Stimulated activated CD4-positive, alpha-beta T cell treated with anti-CD3 and anti-CD28 coated beads, Interleukin-4, amount 100 ng/mL, for 1 hour (primary cell): ENCODE measurements at places on chromosomes 7 and 10.

DNA sequence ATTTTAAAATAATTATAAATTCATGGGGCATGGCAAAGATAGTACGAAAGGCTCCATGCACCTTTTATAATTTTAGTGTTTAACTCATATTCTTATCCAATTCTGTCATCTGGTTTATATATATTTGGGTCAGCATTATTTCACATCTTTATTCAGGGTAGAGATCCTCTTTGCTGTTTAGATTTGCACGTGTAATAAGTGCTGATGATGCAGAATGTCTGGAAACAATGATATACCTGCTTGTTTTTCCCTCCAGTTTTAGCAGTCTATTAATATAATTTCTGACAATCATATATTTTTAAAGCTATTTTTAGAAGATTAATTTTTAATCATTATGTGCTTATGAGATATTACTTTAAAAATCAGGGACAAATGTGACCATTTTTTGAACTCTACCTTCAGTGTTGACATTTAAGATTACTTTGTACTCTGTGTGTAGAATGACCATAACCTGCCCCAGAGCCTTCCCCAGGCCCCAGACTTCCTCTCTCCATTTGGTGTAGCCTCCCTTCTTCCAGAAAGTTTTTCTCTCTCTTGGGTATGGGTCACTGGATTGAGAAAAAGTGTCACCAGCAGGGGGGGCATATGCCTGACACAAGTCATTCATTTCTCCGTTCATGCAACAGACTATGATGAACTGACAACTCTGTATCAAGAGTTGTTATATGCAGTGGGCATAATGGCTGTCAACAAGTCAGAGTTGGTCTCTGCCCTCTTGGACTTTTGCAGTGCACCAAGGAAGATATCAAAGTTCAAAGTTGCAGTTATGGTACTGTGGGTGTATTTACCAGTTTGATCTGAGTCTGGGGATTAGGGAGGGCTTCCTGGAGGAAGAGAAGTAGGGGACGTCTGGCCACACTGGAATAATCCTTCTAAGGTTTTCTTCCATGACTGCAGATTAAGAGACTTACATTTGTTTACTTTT lies 192.6 kb upstream of the CCDC6 start:
- no peak for DNase-seq

- DNase-seq = no peak
These were observed 418.4 kb downstream of the PARD3 start for GRCh38 chr10:34396663-34397062.

DNA sequence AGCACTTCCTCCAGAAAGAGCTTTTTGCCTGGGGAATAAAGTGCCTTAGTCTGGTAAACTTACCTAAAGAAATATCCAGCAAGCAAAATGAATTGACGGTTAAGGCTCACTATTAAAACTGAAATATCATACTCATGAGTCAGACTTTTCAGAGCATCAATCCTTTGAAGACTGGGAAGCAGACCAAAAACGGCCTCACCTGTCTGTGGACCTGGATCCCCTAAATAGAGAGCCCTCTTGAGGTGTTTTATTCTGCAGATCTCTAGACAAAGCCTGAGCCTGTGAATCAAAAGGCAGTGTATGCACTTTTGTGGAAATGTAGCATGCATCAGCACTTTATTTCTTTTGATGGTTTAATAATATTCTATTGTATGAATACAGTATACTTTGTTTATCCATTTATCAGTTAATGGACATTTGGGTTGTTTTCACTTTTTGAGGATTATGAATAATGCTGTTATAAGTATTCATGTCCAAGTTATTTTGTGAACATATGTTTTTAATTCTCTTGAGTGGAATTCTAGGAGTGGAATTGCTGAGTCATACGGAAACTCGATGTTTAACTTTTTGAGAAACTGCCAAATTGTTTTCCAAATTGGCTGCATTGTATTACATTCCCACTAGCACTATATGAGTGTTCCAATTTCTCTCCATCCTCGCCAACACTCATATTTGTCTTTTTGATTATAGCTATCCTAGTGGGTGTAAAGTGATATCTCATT lies 449.0 kb upstream of the IGFBP3 start:
- no peak for DNase-seq

DNA sequence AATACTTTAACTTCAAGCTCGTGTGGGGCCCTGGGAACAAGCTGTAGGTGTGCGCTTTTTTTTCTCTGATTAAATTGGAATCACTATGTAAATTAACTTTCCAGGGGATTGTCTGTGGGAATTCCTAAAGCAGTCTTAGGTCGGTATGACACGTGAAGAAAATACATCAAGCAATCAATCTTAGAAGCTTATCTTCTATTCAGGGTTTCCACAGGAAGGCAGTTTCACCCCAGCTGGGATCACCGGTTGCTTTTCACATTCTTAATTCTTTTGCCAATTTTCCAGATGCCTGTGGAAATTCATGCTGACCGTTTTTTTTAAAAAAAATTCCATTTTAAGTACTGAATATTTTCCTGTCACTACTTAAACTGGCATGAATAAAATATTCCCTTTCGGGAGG lies 41.9 kb downstream of the CAMK1D start:
- no peak for DNase-seq

DNA sequence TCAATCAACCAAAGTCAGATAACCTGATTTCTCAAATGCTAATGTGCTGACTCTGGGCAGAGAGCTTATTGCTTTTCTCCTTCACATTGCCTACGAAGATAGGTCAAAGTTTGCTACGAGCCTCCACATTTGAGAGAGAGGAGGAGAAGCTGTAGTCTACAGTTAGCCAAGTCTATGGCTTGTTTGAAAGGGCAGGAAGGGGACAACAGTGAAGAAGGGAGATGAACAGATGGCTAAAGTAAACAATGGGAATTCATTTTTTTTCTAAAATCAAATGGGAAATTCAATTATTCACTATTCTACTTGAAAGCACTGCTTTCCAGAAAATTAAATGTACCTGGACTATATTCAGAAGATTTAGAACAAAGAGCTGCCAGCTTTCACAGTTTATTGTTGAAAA lies 126.7 kb upstream of the C1QL3 start:
- DNase-seq = no peak

- no peak for DNase-seq
These were observed 1.8 kb upstream of the CAV2 start for GRCh38 chr7:116497708-116498107.

DNA sequence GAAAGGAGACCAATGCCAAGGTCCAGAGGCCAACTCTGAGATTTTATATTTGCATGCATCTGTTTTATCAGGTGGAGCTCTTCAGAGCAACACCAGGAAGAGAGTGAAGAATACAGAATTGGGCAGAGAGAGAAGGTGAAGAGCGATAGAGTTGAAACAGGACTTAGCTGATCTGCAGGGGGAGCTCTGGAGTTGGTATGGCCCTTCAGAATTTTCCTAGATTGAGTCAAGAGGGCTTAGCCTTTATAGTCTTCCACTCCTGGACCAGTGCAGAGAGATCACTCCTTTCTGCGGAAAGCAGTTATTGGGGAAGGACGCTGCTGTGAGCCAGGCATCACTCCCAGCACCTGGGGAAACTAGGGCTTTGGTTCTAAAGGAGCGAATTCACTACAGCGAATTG lies 105.0 kb upstream of the DGKB start:
- no peak for DNase-seq

GRCh38 chr10:61958805-61959204 lies 57.3 kb downstream of the ARID5B start:
- no peak for DNase-seq

DNA sequence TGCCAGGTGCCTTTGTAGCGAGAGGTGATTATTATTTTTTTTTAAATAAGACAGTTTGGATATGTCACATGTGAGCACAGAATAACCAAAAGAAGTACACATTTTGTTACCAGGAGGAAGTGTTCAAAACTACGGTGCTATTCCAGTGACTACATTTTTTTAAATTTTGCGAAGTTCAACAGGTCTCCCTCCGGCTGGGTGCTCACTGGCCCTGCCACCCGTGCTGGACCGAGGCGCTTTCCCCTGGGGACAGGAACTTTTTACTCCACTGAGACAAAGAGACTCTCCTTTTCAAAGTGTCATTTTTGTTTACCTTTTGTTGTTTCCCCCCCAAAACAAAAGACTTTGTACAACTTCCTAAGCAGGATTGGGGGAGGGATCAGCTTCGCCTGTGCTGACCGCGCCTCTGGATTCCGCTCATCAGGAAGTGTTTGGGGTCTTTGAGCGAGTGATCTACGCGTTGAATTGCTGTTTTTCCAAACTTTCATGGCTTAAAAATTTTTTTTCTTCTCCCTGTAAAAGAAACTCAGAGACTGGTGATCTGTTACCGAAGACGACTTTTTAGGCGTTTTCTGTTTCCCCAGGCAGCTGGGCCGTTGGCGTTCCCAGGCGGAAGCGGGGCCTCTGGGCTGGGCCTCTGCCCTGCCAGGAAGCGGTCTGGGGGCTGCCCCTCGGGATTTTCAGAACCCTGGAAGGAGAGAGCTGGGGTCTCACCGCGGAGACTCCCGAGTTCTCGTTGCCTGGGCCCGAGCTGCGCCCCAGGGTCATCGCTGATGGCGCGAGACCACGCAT lies 7.2 kb downstream of the EN2 start:
- DNase-seq = no peak
